Brain (organoid and tissue), 16 donors: ENCODE measurements at places on chromosomes 2 and 18.

- no peak for DNase-seq
These were observed 443.0 kb upstream of the TNP1 start for GRCh38 chr2:217302856-217303255.

DNA sequence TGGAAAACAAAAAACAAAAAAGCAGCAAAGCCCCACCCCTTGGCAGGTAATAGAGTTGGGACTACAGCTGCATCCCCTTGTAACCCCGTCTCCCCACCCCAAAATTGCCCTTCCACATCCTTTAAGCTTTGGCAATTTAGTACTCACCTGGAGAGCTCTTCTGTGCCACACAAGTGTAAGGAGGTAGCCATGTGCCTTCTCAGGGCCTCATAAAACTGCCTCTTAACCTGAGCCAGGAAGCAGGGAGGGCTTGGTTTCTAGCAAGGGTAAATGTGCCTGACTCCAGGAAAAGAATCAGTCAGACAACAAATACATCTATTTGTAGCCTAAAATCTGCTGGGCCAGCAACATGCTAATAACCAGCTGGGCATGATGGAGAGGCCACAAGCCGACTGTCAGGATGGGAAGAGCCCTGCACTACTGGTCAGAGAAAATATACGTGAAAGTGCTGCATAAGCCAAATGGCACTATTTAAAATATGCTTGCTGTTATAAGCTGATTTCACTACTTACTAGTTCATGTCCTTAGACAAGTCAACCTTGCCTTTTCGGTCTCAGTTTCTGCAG is 46.3 kb downstream of the NOP58 start:
- DNase-seq: no peak

DNA sequence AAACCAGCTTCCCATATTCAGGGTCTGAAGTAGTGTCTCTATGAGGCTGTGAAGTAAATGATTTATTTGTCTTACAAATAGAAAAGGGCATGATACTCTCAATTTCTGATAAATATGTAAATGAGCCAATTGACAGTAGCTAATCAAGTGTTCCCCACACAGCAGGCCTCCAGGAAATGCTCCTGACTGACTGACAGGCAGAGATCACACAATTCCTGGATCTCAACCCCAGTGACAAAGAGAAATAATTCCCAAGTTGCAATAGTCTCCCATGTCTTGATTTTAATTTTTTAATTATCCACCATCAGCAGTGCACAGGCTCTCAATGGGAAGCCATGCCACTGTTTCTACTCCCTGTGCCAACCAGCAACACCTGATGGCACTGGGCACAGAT is 390.4 kb downstream of the SOX11 start:
- DNase-seq: peak; percentile 68

DNA sequence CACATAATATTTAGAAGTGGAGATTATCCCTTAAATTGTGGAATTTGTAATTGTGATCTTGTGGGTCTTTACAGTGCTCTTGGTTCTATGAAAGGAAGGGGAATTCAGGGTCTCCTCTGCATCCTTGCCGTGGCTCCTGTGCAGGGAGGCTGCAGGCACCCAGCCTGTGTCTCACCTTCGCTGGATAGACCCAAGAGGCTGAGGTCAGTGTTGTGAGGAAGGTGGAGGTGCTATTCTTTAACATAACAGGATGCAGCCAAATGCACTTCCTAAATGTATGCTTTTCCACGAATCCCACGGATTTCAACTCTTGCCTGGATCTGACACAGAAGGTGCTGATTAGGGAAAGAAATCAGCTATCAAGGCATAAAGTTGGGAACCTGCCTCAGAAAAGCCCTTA is 69.5 kb downstream of the TMEM18 start:
- DNase-seq: no peak

DNA sequence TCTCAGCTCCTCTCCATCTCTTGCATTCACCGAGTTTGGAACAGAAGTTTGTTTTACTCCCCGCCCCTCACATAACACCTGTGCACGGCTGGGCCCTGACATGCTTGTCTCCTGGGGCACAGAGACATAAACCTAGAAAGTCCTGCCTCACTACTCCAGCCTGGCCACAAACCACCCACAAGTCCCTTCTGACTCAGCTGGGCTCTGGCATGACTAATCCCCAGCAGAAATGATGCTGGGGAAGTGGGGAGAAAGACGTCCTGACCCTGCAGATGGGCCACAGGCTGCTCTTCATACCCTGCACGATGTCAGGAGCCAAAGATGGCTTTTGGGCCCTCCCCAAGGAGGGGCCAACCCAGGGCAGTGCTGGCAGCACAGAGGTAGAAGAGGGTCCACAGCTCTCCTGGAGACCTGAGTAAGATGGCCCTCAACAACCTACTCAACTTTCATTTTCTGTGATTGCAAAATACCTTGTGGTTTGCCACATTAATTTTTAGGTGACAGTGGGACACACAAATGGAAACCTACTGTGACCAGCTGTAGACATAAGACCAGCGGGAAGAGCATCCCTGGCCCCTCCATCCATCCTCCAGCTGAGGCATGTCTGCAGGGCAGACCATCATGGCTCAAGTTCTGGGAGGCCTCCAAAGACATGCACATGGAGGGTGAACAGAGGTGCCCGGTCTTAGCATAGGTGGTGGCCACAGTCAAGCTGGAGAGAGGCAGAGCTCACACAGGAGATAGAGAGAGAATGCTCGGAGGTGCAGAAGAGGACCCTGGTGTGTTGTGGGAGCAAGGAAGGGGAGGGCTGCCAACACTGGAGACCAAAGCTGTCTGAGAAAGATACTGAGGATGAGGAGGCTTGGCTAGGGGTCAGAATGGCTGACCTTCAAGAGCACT is 40.0 kb downstream of the DNMT3A start:
- DNase-seq: no peak

- DNase-seq: no peak
These were observed 3.1 kb upstream of the EXOC6B start for GRCh38 chr2:72828840-72829507.

DNA sequence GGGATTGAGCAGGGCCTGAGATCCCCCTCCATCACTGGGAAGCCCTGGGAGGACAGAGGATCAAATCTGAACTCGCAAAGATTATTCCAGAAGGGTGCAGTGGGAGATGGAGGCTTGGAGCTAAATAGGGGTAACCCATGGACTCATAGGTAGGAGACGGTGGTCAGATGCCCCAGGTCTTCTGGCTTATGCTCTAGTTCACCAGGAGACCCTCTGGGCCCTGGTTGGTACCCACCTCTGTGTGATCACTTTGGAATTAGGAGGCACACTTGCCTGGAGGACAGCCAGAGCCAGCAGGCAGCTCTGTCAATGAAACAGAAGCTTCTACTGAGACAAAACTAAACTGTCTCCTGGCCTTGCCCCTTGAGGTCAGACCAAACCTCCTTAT is 110.6 kb downstream of the TGFA start:
- DNase-seq: no peak

DNA sequence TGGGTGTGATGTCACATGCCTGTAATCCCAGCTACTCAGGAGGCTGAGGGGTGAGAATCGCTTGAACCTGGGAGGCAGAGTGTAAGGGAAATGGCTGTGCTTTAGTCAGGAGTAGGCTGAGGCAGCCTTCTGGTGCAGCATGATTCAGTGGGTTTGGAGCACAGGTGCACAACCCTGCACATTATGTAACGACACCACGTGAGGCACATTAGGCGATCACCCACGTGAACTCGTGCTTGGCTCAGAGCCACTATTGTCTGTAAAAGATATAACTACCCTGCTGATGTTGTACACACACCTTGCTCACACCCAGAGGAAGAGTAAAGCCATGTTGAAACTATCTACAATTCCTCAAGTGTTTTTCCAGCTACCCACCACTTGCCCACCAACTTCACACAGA is 54.8 kb upstream of the ZC3H15 start:
- no peak for DNase-seq

GRCh38 chr2:179428649-179429048 is 164.0 kb upstream of the SESTD1 start:
- DNase-seq: peak; percentile 90

DNA sequence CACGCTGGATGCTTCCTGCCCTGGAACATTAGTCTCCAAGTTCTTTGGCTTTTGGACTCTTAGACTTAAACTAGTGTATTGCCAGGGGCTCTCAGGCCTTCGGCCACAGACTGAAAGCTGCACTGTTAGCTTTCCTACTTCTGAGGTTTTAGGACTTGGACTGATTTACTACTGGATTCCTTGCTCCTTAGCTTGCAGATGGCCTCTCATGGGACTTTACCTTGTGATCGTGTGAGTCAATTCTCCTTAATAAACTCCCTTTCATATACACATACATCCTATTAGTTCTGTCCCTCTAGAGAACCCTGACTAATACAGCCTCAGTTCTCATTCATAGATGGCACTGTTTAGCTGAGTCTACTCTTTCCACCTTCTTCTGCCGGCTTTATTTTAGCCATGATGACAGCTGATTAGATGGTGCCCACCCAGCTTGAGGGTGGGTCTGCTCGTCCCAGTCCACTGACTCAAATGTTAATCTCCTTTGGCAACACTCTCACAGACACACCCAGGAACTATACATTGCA is 389.1 kb downstream of the NYAP2 start:
- DNase-seq: no peak

DNA sequence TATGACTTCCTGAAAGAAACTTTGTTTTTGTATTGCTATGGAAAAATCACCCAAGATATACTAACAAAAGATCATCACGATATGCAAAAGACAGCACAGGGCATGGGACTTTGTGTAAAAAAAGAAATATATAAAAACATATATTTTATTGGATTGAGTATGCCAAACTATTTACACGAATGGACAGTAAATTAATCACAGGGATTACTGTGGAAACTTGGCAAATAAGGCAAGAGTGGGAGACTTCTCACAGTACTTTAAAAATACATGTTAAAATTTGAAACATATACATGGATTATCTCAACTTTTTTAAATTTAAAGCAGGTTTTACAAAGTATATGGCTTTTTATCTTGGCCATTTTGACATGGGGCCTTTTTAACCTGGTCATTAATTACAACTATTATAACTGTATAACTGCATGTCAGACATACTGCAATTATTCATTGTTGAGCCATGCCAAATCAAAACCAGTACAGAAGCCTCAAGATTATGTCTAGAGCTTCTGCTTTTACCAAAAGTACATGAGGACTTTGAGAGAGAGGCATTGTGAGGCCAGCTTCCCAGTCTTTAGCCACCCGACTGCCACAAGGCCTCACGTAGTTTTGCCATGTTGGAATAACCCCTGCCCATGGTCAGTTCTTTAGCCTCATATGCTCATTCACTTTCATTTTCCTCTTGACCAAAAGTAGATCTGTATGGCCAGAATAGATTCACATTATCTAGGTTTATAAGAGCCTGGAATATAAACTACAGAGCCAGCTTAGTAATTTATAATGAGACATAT is 419.8 kb downstream of the SETBP1 start:
- DNase-seq: no peak

DNA sequence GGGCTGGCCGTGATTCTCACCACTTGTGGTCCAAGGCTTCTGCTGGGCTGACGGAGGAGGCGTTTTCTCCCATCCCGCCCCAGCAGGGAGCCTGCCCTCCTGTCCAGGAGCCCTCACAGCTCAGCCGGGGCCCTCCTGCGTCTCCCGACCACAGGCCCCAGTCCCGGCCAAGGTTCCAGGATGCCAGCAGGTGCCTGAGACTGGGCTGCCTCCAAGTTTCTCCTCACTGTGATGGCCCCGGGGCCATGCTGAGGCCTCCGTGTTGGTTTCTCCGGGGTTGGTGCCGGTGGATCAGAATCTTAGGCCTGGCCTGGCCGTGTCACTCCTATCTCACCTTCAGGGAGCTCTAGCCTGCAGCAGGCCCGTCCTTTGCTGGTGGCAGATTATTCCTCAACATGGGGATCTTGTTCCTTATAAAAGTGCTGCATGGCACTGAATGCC is 5.9 kb downstream of the KCNG2 start:
- no peak for DNase-seq

GRCh38 chr2:48346124-48346536 is 183.8 kb upstream of the STON1 start:
- DNase-seq: no peak

DNA sequence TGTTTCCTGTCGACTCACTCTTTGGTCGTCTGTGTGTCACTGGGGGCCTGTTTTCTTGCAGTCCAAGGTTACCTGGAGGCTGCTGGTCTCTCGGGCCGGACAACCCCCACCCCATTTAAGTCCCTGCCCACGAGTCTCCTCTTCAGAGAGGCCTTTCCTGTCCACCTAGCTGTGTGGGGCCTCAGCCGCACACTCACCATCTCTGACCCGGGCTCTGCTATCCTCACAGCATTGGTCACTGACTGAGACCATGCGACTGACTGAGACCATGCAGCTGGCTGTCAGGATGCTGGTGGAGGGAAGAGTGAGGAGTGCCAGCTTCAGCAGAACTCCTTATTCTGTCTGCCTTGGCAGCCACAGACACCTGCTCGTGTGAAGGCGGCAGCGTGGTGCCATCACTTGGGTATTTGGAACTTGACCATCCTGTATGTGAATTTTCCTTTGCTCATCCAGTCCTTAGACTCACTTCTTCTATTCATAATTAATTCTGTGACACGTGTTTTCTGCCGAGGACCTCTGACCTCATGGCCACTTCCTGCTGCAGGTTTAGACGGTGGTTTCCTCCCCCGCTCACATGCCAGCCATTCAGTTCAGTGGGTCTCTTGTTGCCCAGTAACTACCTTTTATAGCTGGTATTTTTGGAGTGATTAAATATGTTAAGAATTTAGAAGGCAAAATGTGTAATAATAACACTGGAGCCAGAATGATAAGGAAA is 47.5 kb upstream of the ASB1 start:
- no peak for DNase-seq
